Cerebellum (tissue), 4 donors: ENCODE measurements at places on chromosomes 12 and 14. TPM values are rescaled to one million over a fixed set of nuclear protein-coding genes. Genes with fewer than 3 reads are reported as not detected.

TAS2R50 gene
- total RNA-seq = 17.1 TPM

GRCh38 chr14:60639674-60640073 is 9.6 kb downstream of the SIX1 start:
- no peak for DNase-seq

DNA sequence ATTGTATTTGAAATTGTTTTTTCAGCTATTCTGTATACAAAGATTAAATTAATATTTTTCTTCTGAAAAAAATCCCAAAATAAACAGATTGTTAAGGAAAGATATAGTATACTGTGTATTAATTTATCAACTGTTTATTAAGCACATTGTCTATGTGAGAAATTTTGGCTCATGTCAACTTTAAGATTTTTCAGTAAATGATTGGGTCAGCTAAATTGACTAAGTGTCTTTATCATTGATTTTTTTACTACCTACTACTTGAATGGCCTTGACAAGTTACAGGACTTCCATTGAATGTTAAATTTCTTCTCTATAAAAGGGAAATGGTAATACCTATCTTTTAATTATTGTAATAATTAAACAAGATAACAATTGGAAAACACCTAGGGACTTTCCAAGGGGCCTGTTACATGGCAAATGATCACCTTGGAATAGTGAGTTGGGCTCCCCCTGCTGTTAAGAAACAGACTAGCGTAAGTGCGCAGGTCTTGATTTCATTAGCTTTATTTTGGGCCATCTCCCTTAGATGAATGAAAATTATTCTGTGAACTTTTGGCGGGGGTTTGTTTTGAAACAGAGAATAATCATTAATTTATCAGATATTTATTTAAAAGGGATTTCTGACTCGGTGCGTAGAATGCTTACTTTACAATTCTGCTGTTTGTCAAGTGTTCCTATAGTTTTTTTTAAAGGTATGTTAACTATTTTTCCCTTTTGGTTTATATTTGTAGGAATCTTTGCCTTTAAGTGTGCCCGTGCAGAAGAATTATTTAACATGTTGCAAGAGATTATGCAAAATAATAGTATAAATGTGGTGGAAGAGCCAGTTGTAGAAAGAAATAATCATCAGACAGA is 14.5 kb upstream of the CCT2 start:
- peak; percentile 64 for DNase-seq

DNA sequence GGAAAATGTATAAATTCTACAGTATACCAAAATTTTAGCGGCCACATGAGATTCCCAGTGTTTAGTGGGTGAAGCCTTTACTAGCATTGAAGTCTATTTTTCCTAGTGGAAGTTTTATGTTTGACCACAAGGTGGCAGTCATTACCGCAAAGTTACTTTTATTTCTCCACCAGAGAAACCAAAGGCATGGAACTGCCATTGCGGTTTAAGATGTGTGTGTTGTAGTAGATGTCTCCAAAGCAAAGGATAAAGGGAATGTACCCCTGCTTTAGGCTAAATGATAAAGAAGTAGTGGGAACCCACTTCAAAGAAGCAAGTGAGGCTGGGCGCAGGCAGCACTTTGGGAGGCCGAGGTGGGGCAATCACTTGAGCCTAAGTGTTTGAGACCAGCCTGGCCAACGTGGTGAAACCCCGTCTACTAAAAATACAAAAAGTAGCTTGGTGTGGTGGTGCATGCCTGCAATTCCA is 140.5 kb downstream of the PRKCH start:
- DNase-seq = peak; percentile 79

HVCN1 gene
- 4.1 TPM for total RNA-seq

ZNF705A gene
- total RNA-seq = not detected

DNA sequence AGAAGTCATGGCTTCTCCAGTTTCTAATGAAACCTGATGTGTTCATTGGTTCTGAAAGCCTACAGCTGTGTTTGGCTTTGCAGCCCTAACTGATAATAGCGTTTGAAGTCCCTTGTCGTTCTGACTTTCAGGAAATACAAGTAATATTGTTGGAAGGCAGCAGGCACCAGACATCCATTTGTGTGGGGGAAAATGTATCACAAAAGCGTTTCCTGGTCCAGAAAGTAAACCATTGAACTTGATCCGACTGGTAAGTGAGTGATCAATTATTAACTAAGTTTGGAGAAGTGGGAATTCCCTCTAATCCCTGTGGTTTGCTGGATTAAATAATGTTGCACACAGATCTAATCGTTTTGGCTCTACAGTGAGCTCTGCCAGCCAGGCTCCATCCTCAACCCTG is 77.3 kb upstream of the LTA4H start:
- DNase-seq = no peak

TMEM229B gene
- total RNA-seq = 16.0 TPM

- DNase-seq = no peak
These were observed 14.3 kb downstream of the SERPINA10 start for GRCh38 chr14:94278731-94279130.

CDCA3 gene
- total RNA-seq = 10.2 TPM

DNA sequence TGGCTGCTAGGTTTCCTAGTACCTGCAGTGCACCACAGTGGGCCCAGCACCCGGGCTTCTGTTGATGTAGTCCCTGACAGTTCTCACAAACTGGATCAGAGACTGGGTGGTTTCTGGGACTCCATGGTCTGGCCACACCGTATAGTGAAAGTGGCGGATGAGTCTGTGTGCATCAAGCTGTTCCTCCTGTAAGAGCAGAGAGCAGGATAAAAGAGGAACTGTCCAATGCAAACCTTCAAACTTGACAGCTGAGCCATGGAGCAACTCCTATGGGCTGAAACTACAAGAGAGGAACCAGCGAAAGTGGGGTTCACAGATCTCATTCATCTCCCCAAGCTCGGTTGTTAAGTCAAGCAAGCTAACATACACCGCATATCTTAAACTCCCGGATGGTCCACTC is 102.8 kb downstream of the PTPRB start:
- no peak for DNase-seq

- DNase-seq = no peak
These were observed 85.5 kb downstream of the PLEKHG3 start for GRCh38 chr14:64789696-64790095.

GRCh38 chr12:72586456-72586855 is 314.3 kb downstream of the TRHDE start:
- DNase-seq = peak; percentile 3

DNA sequence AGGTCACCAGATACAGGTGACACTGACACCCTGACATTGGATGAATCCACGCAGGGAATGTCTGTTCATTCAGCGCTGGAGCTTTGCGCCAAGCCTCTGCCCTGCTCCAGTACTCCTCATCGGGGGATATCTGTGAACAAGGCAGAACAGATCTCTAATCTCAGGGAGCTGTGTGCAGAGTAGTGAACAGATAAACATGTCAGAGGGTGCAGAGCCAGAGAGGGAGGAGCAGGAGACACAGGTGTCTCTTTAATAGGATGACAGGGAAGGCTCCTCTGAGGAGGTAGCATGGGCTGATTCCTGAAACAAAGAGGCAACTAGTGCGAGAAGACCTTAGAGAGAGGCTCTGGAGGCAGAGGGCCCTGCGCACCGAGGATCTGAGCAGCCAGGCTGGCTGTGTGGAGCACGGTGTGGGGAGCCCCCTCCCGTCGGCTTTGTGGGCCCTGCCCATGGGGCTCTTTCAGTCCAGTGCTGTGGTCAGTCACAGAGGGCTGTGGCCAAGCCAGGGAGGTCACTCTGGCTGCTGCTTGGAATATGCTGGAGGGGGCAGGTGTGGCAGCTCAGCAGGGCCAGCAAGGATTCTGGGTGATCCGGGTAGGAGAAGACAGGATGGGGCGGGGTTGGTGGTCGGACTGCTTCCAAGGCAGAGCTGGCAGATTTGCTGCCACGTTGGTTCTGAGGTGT is 55.6 kb downstream of the TECPR2 start:
- peak; percentile 61 for DNase-seq

DNA sequence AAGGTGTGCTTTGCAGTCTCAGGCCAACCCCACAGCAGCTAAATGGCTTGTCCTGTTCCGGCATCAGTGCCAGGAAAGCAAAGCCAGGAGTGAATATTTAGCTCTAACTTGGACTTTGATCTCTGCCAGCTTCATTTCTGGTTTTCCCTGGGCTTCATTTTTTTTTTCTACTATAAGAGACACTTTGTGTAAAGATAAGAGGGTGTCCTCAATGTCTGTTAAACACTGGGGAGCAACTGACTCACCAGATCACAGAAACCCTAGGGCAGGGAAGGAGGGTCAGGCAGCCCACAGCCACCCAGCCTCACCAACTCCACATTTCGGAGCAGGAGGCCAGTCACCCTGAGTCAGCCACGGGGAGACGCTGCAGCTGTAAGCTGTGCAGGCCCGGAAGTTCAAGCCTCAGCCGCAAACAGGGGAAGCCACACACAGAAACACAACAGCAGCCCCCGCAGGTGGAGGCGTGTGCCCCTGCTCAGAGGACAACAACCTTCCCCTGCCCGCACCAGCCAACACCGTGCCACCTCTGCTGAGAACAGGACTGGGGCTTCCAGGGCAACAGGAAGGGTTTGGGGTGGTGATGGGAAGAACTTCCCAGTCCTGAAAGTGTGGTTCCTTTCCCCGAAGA is 6.3 kb downstream of the TNFRSF1A start:
- DNase-seq = no peak

KRT6C gene
- not detected for total RNA-seq

DNA sequence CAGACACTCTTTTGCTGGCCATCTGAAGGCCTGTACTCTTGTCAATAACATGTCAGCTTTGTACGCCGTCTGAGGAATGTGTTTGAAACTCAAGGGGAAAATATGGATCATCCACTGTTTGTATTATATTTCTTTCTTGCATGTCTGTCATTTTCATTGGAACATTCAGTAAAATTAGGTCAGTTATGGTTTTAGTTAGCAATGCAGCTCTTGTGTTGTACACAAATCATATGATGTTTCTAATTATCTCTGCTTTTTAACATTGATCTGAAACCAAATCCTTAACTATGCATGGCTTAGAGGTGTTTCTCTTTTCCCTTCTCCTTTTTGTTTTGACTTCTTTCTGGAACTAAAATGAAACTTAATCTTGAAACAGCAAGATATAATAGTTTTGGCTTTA is 333.6 kb upstream of the PRICKLE1 start:
- no peak for DNase-seq

DNA sequence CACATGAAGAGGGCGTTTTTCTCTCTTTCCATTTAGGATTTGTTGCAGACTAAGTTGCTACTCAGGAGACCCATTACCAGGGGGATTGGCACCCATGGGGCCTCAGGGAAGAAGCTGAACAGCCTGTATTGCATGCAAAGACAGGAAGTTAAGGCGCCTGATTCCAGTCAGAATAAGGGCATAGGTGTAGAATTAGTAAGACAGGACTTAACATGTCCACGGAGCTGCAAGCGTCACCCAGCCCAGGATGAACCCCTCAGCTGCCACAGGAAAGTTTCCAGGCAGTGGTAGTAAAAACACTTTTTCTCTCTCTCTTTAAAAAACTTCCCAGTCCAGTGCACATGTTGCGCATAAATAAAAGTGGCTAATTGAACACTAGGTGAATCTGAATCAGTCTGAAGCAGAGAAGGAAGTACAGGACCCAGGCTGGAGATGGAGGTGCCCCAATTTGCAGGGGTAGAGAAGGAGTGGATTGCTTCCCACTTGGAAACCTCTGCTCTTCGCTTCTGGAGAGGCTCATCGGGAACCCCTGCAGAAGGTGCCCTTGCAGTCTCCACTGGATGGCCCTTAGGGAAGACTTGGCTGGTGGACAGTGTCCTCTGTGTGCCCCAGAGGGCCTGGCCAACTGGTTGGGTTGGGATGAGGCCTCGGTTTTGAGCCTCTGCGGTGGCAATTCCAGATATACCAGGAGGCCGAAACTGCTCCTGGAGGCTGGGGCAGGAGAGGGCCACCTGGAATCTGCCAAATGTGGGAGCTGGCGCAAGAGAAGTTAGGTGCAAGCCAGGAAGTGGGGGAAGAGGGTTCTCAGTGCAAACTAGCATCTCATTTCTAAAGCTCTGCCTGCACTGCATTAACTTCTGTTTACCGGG is 10.7 kb upstream of the TBX3 start:
- DNase-seq = no peak

DHH gene
- 0.54 TPM for total RNA-seq

DNA sequence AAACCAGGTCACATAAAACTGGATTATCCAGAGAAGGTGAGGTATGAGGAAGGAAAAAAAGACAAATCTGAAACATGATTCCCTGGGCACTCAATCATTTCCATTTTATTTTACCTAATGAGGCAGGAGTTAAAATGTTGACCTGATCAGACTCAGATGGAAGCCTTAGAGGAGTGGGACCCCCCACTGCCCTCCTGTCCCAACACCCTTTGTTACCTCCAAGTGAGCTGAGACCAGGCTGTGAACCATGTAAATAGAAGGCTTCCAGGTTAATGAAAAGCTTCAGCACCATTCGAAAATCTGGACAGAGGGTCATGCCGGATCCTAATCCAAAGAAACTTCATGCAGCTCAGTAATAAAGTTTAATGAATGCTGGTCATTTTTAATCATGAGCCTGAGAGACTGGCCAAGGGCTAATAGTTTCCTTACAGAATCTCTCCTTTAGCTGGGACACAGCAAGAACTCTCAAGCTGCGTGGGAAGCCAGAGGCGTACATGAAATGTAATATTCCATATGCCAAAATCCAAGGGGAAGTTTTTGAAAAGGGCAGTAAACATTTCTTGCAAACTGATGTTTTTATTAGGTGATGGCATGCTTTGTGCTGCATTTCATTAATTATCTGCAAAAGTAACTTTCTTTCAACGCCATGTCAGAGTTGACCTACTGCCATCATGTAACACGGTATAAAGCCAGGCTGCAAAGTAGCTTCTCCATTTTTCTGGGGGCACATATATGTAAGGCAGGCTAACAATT is 183.0 kb downstream of the PAX9 start:
- no peak for DNase-seq

USP5 gene
- 45.4 TPM for total RNA-seq

EPYC gene
- total RNA-seq = not detected

DNA sequence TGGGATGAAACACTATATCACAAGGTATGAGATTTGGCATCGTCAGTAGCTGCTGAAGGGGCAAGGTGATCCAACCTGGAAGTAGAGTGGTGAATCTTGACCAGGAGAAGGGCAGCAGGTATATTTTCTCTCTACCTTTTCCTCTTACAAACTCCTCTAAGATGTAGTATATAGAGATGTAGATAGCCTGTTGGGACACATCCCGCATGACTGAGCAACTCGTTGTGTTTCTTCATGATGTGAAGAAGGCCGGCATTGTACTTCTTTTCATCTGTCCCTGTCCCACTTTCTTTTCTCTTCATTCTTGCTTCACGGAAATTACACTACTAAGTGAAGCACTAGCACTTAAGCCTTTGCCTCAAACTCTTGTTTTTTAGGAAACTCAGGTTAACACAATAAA is 7.3 kb upstream of the CFAP54 start:
- no peak for DNase-seq

ACOT4 gene
- total RNA-seq = 0.45 TPM

GRCh38 chr14:92413379-92413778 is 90.4 kb downstream of the SLC24A4 start:
- DNase-seq = no peak

- DNase-seq = no peak
These were observed 191.4 kb downstream of the TTC7B start for GRCh38 chr14:90624732-90625400.

- DNase-seq = no peak
These were observed 51.4 kb downstream of the DAD1 start for GRCh38 chr14:22537436-22538310.

GRCh38 chr14:68884031-68885030 is 91.5 kb upstream of the ZFP36L1 start:
- DNase-seq = no peak
